ENCODE measurements at places on chromosomes 12 and 14.

GRCh38 chr12:105261010-105261409 is 25.0 kb upstream of the APPL2 start:
- peak; percentile 60 for DNase-seq

DNA sequence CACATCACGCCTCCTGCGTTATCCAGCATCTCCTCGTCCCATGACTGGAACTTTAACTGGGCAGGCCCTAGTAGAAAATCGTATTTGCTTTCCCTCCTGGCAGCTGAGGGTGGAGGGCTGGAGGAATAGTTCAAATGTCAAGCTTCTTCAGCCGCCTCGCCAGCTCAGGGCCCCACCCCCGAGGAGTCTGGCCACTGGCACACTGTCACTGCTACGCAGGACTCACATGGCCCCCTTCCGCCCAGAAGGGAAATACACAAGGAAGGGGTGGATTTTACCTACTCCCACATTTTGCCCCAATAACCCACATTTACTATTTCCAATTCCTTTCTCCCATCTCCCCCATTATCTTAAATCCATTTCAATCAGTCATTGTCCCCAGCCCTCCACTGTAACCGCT is 8.6 kb downstream of the SLC6A13 start:
- DNase-seq = no peak

- no peak for DNase-seq
Observed at GRCh38 chr14:56760164-56760914, 49.9 kb downstream of the OTX2 start.

- no peak for DNase-seq
Observed at GRCh38 chr14:88327497-88327896, 4.4 kb upstream of the KCNK10 start.

GRCh38 chr14:61747342-61747741 is 14.9 kb upstream of the SNAPC1 start:
- no peak for DNase-seq

Data from NCI-H526 treated with DMSO at 0.1 percent for 48 hours (cell line).